Upper lobe of right lung (tissue), 1 donor: ENCODE measurements at places on chromosomes 7 and 10.
A peak's percentile ranks its signal among the peaks of the same experiment; 100 is the strongest.

DNA sequence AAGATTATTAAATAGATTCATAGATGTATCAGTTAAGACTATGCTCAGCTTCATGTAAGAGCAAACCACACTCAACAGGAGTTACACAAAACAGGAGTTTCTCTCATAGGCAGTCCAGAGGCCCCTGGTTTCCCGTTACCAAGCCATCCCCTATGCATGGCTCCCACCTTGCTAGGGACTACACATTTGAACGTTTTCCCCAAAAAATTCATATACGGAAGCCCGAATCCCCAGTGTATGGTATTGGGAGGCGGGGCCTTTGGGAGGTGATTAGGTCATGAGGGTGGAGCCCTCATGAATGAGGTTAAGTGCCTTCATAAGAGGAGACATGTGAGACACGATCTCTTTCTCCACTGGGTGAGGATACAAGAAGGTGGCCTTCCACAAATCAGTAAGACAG is 29.1 kb downstream of the RSU1 start:
- H3K4me3 ChIP-seq, result no peak overlapping the region
- DNase-seq, result no peak
- no peak overlapping the region for H3K27ac ChIP-seq
- no peaks in the 10 kb centered on the region for H3K27me3 ChIP-seq
- no peaks in the 10 kb centered on the region for H3K4me1 ChIP-seq

- peaks cover 34% of the 10 kb centered on the region for H3K4me1 ChIP-seq
- no peak overlapping the region for H3K4me3 ChIP-seq
- peak overlapping the region; percentile 0 for H3K27ac ChIP-seq
- no peaks in the 10 kb centered on the region for H3K36me3 ChIP-seq
Measured at GRCh38 chr10:122116331-122116730, 127.4 kb downstream of the TACC2 start.

- H3K4me3 ChIP-seq, result no peak overlapping the region
- H3K36me3 ChIP-seq, result no peaks in the 10 kb centered on the region
- H3K27me3 ChIP-seq, result no peaks in the 10 kb centered on the region
- H3K27ac ChIP-seq, result no peak overlapping the region
Measured at GRCh38 chr7:42747044-42747443, 164.8 kb downstream of the C7orf25 start.

GRCh38 chr10:14654821-14655382 is 119.8 kb downstream of the FAM107B start:
- peaks cover 28% of the 10 kb centered on the region for H3K4me1 ChIP-seq
- no peaks in the 10 kb centered on the region for H3K27me3 ChIP-seq
- no peak overlapping the region for H3K27ac ChIP-seq
- H3K36me3 ChIP-seq, result no peaks in the 10 kb centered on the region
- no peak overlapping the region for H3K4me3 ChIP-seq

DNA sequence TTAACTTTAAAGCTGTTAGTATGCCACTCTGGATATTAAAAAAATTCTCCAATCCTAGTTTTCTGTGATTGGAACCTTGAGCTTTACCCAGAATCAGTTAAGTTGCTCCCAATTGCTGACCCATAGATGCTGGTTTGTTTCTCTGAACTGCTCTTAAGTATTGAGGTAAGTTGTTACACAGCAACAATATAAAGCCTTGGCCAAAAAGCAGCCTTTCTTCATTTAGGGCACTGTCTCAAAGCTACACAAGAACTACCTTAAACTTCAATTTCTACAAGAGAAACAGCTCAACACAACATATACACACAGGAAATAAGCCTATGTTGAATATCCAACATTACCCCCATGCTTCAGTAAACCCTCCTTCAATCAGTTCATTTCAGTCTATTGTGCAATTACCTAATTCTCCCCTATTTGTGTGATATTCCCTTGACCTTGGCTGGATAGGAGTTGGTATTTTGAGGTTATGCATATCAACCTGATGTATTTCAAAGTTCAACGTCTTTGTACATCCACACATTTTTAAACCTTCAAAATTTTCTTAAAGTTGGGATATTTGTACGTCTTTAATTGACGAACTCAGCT is 11.5 kb downstream of the HNRNPA2B1 start:
- peaks cover 27% of the 10 kb centered on the region for H3K4me1 ChIP-seq
- no peak for DNase-seq
- no peaks in the 10 kb centered on the region for H3K27me3 ChIP-seq
- peaks cover 60% of the 10 kb centered on the region for H3K36me3 ChIP-seq

DNA sequence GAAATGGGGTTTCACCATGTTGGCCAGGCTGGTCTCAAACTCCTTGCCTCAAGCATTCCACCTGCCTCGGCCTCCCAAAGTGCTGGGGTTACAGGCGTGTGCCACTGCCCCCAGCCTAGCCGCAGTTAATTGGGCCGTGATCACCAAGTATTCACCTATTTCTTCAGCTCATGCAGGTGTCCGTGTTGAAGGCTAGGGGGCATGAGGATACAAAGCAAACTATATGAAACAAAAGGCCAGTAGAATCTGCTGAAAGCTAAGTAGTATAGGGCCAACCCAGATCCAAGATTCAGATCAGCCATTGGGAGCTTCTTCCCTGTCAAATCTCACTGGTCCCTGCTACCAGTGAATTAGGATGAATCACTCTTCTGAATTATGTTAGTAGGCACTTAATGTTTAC is 73.4 kb downstream of the LRRC4 start:
- no peak for DNase-seq
- H3K27ac ChIP-seq, result no peak overlapping the region
- H3K27me3 ChIP-seq, result no peaks in the 10 kb centered on the region
- peaks cover 10% of the 10 kb centered on the region for H3K4me1 ChIP-seq
- H3K4me3 ChIP-seq, result no peak overlapping the region

DNA sequence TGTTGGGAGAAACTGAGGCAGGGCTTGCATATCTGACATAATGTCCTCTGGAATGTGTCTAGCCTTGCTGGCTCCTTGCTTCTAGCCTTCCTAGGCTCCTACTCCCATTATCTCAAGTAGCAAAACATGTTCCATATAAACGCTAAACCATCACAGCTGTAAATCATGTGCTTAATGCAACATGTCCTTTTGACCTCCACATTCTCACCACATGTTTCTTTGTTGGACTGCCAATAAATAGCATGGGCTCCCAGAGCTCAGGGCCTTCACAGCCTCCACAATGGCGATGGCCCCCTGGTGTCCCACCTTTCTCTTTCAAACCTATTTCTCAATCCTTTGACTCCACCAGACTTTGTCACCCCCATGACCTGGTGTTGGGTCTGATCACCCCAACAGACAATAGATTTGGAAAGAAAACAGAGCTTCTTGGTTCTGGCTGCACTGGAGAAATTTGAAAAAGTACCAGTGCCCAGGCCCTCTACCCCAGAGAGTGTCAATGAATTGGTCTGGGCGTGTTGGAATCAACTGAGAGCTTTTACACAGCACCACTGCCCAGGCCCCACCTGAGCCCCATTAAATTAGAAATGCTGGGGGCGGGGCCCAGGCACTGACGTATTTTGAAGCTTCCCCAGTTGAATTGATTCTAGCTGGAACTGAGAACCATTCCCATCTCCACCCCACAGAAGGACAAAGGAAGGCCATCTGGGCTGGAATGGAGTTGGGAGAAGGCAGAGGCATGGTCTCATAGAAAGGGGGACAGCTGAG is 41.3 kb upstream of the GGCT start:
- peaks cover 13% of the 10 kb centered on the region for H3K4me1 ChIP-seq
- peaks cover 4% of the 10 kb centered on the region for H3K36me3 ChIP-seq
- DNase-seq, result no peak
- no peak overlapping the region for H3K4me3 ChIP-seq

GRCh38 chr10:12121673-12122072 is 7.8 kb upstream of the SEC61A2 start:
- H3K36me3 ChIP-seq, result peaks cover 35% of the 10 kb centered on the region
- H3K27ac ChIP-seq, result no peak overlapping the region
- no peaks in the 10 kb centered on the region for H3K4me1 ChIP-seq
- no peak for DNase-seq
- H3K27me3 ChIP-seq, result no peaks in the 10 kb centered on the region

DNA sequence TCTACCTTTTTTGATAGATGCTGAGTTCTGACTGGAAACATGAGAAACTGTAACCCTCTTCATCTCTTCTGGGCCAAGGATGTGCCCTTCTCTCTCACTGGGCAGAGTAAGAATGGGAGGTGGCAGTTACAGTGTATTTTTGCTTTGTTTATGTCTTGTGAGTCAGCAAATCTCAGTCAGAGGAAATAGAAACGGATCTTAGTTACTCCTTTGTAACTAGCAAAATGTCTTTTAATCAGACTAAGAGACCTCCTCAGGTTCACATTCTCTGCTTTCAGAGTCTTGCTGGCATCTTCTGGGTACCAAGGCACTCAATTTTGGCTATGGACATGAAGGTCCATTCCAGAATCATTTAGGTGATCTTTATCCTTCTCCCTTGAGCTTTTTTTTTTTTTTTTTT is 70.9 kb downstream of the HHEX start:
- no peak overlapping the region for H3K27ac ChIP-seq
- H3K36me3 ChIP-seq, result no peaks in the 10 kb centered on the region
- no peaks in the 10 kb centered on the region for H3K27me3 ChIP-seq
- DNase-seq, result no peak

GRCh38 chr10:15419279-15419874 is 48.3 kb upstream of the FAM171A1 start:
- no peaks in the 10 kb centered on the region for H3K4me1 ChIP-seq
- H3K27me3 ChIP-seq, result no peaks in the 10 kb centered on the region
- H3K36me3 ChIP-seq, result no peaks in the 10 kb centered on the region
- H3K4me3 ChIP-seq, result no peak overlapping the region
- DNase-seq, result no peak

- H3K4me1 ChIP-seq, result no peaks in the 10 kb centered on the region
- H3K27me3 ChIP-seq, result peaks cover under 1% of the 10 kb centered on the region
- DNase-seq, result no peak
- H3K27ac ChIP-seq, result no peak overlapping the region
- H3K4me3 ChIP-seq, result no peak overlapping the region
Measured at GRCh38 chr10:28728366-28728765, 51.0 kb downstream of the BAMBI start.

DNA sequence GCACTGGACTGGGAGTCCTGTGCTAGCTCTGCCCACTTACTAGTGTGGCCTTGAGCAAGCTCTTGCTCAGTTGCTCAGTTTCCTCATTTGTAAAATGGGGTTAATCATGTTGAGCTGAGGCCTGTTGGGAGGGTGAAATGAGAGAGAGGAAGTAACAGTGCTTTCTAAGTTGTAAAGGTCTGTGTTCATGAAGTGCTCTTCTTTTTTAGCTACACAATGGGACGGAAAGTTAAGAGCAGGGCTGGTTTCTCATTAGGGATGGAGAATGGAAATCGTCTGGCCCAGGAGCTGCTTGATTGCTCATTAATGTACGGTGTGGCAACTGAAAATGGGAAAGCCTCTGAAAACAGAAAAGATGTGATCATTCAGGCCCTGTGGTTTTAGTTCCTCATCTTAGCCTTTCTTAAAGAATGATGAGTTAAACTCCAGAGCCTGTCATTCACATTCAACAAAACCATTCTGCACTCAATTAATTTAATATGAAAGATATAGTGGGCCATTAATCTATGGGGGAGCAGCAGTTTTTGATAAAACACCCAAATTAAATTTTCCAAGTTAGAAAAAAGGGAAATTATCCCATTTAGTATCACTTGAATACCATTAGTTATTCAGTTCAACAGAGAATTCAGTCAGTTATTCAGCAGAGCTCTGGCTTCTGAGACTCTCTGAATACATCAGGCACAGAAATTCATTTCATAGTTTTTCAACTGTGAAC is 60.5 kb downstream of the SH2D4B start:
- no peaks in the 10 kb centered on the region for H3K4me1 ChIP-seq
- H3K27ac ChIP-seq, result no peak overlapping the region
- H3K36me3 ChIP-seq, result no peaks in the 10 kb centered on the region
- no peak overlapping the region for H3K4me3 ChIP-seq
- H3K27me3 ChIP-seq, result no peaks in the 10 kb centered on the region

DNA sequence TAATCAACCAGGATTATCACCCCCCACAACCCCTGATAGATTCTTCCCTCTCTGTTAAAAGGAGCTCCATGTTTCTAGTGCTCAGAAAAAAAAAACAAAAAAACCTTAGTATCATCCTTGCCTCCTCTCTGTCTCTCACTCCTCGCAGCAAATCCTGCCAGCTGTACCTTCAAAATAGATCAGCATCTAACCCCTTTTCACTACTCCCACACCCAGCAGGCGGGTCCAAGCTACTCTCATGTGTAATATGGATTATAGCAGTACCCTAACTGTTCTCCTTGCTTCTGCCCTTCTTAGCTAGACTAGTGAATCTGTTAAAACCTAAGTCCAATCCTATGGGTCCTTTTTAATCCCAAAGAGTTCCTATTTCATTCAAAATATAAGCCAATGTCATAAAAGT is 667.4 kb downstream of the MAGI2 start:
- H3K4me1 ChIP-seq, result no peaks in the 10 kb centered on the region
- H3K27me3 ChIP-seq, result no peaks in the 10 kb centered on the region
- H3K27ac ChIP-seq, result no peak overlapping the region
- DNase-seq, result no peak
